ENCODE measurements at places on chromosomes 5 and 9.

- no peak for DNase-seq
Observed at GRCh38 chr5:98569288-98569687, 204.2 kb upstream of the RGMB start.

DNA sequence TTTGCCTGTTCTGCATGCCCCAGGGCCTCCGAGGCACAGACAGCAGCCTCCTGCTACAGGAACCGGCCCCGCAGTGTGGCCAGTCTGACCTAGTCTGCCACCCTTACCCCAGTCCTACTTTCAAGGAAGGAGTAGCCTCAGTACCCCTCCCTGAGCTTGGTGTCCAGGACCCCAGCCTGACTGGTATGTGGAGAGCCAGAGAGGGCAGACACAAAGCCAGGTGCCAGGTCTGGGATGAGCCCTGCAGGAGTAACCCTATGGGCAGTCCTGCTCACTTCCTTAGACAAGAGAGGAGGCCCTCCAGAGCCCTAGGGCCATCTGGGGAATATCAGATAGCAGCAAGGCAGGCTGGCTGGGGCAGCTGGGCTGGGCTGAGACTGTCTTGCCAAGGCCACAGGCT, 67.8 kb downstream of the NRG2 start:
- no peak for DNase-seq

GRCh38 chr9:36328798-36329411, 70.7 kb upstream of the GNE start:
- DNase-seq: no peak

GRCh38 chr9:75593920-75594319, 296.6 kb upstream of the PCSK5 start:
- no peak for DNase-seq

GRCh38 chr9:94865582-94866452, 139.3 kb downstream of the AOPEP start:
- DNase-seq: no peak

DNA sequence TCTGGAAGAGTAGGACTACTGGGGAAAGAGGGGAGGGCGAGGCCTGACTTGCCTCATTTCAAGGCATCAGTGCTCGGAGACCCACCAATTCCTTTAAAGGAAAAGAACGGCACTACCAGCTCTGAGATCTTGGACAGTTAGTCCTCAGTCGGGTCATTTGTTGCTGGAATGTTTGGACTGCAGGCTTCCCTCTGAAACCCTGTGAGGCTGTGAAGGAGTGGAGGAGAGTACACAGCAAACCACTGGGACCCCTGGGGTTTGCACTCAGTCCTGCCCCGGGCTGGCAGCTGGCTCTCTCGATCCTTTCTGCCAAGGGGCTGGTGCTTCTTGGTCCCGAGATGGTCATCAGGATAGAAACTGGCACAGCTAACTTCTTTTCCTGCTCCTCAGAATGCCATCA, 194.5 kb downstream of the TRIO start:
- DNase-seq: no peak

- no peak for DNase-seq
Observed at GRCh38 chr5:10627160-10627701, 63.4 kb downstream of the ANKRD33B start.

DNA sequence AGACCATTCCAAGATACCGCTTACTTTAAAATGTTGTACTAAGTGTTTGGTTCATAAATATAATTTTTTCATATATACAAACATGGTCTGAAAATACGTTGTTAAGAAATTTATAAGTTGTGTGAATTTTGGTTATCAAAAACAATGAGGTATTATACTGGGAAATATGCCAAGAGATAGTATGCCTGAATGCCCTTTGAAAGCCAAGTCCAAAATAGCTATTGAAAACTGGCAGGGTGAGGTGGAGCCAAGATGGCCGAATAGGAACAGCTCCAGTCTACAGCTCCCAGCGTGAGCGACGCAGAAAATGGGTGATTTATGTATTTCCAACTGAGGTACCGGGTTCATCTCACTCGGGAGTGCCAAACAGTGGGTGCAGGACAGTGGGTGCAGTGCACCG, 533.5 kb downstream of the ZNF608 start:
- DNase-seq: no peak

DNA sequence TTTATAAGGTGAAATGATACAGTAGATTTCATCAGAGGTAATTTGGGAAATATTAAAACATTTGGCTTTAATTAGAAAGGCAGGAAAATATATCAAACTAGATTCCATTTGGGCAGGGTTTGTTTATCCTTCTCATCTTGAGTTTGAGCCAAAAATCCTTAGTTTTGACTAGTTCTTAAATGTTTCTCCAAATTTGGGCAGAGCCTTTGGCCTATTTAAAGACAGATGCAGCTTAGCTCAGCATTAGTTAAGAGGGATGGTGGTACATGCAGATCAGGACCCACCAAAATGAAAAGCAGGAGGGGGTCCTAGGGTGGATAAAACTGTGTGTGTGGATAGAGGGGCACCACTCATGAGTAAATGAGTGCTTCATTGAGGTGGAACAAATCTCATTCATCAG, 20.3 kb upstream of the ARRDC3 start:
- DNase-seq: no peak

DNA sequence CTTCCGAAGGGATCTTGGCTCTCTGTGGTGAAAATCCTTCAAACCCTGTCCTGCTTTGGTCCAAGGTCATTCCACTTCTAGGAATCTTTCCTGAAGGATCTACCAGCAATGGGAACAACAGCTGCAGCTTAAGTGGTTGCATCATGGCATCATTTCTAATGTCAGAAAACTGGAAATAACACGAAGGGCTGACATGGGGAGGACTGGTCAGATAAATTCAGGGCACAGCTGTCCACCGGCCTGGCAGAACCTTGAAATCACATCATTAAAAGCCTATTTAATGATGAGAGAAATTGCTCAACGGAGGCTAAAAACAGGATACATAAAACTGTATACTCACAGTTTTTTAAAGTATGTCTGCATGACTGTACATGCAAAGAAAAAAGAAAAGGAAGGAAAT, 28.3 kb downstream of the OLFML2A start:
- no peak for DNase-seq

GRCh38 chr5:13325765-13326164, 618.7 kb downstream of the DNAH5 start:
- no peak for DNase-seq

Measured in GOT3 (cell line).